ENCODE measurements at places on chromosomes 4 and X. TPM values are rescaled to one million over a fixed set of nuclear protein-coding genes. Genes with fewer than 3 reads are reported as not detected.

SLC26A1 gene
- total RNA-seq = 0.30 TPM

PRSS12 gene
- total RNA-seq = 0.90 TPM

CYBB gene
- total RNA-seq = 19.5 TPM

MAB21L2 gene
- total RNA-seq = 0.20 TPM

ARMCX4 gene
- 18.4 TPM for total RNA-seq

MAGEB17 gene
- not detected for total RNA-seq

PRDM8 gene
- total RNA-seq = 3.5 TPM

AADAT gene
- 7.6 TPM for total RNA-seq

TCP11X2 gene
- total RNA-seq = not detected

TRAM1L1 gene
- 6.3 TPM for total RNA-seq

ATP11C gene
- total RNA-seq = 24.1 TPM

MFAP3L gene
- total RNA-seq = 15.3 TPM

ARHGAP36 gene
- not detected for total RNA-seq

CSAG2 gene
- total RNA-seq = not detected

SYNPO2 gene
- total RNA-seq = 124 TPM

TRIM60 gene
- total RNA-seq = 0.90 TPM

PLS3 gene
- total RNA-seq = 78.8 TPM

ENPP6 gene
- total RNA-seq = 32.0 TPM

OTC gene
- not detected for total RNA-seq

HOPX gene
- 2.4 TPM for total RNA-seq

IL13RA2 gene
- total RNA-seq = 3.5 TPM

F8 gene
- total RNA-seq = 7.2 TPM

CYP2U1 gene
- 24.0 TPM for total RNA-seq

SHOX gene
- not detected for total RNA-seq

IQSEC2 gene
- 20.4 TPM for total RNA-seq

FATE1 gene
- not detected for total RNA-seq

SMC1A gene
- 64.3 TPM for total RNA-seq

TSPAN7 gene
- total RNA-seq = 43.7 TPM

ZNF711 gene
- total RNA-seq = 2.1 TPM

MGARP gene
- 1.4 TPM for total RNA-seq

LRRC66 gene
- total RNA-seq = 0.84 TPM

CT45A3 gene
- total RNA-seq = not detected

PLAC8 gene
- 5.4 TPM for total RNA-seq

SERTM2 gene
- total RNA-seq = not detected

P2RY4 gene
- total RNA-seq = 0.84 TPM
